ENCODE measurements at places on chromosomes 5 and 9.

GRCh38 chr5:1882337-1883119 lies at the start of gene IRX4:
Gene IRX4, minus strand, starts transcription at chr5:1882925. Its CDS starts 278 bp downstream, at chr5:1882647.
- DNase-seq = no peak

DNA sequence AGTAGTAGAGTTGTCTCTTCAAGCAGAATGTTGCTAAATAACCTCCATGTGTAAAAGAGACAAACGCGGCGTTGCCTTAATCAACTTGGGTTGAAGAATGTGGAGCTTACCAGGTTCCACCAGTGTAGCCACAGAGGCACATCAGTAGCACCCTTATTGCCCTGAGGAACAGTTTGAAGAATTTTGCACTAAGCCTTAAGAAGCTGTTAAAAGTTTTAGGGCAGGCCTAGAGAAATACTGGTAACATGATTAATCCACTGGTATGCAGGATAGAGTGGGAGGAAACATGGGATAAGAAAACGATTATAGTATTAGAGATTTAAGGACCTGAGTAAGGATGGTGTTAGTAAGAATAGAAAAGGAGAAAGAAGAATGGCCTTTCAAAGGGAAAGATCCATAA lies 100.6 kb downstream of the ZCCHC7 start:
- no peak for DNase-seq

- DNase-seq = no peak
Measured at GRCh38 chr5:51500-51823, 40.5 kb upstream of the PLEKHG4B start.

GRCh38 chr5:85170183-85170582 lies 785.5 kb upstream of the EDIL3 start:
- no peak for DNase-seq

DNA sequence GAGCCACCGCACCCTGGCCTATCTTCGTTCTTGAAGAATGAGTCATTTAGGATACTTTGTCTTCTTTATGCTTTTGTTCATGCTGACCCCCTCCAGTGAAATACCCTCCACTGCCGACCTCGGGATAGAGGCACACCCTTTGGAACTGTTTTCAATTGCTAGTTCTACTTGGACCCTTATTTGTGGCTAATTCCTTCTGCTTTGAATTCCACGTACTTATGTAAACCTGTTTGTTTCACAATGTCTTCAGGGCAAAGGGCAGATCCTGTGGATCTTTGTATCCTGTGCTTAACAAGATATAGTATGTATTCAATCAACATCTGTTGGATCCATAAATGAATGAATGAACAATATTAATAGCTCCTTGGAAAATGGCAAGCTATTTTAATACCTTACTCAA lies 19.6 kb upstream of the AOPEP start:
- no peak for DNase-seq

GRCh38 chr9:4277531-4277991 lies 22.3 kb downstream of the GLIS3 start:
- DNase-seq = no peak

GRCh38 chr9:110290001-110290400 lies 33.7 kb upstream of the TXN start:
- DNase-seq = no peak

GRCh38 chr9:129208207-129209032 lies 30.4 kb upstream of the IER5L start:
- DNase-seq = no peak

- DNase-seq = no peak
Measured at GRCh38 chr9:121398374-121398773, 28.3 kb upstream of the STOM start.

GRCh38 chr9:5851445-5851844 lies 18.5 kb upstream of the ERMP1 start:
- no peak for DNase-seq

- no peak for DNase-seq
Measured at GRCh38 chr9:16202221-16202620, 649.4 kb downstream of the CCDC171 start.

DNA sequence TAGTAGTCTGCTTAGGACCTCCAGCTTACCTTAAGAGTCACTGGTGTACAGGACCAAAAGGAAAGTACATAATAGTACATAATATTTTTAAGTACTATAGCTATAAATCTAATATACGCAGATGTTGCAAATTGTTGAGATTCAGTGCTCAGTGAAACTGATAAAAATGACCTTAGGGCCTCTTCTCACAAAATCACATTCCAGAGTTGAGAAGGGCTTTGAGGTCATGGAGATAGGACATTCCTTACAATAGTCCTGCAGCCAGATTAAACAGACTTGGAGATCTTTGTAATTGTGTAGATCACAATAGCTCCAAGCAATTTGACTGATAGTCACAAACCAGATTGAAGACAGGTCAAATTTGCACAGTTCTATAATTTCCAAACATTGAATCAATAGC lies 37.7 kb upstream of the PCSK1 start:
- DNase-seq = no peak

DNA sequence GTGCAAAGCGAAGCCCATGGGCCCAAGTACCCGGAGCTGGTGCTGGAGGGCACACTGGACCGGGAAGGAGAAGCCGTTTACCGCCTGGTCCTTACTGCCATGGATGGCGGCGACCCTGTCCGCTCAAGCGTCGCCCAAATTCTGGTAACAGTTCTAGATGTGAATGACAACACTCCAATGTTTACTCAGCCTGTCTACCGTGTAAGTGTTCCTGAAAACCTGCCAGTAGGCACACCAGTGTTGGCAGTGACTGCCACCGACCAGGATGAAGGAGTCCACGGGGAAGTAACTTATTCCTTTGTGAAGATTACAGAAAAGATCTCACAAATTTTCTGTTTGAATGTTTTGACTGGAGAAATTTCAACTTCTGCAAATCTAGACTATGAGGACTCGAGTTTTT lies 936 bp downstream of the PCDHGA6 start:
- no peak for DNase-seq

DNA sequence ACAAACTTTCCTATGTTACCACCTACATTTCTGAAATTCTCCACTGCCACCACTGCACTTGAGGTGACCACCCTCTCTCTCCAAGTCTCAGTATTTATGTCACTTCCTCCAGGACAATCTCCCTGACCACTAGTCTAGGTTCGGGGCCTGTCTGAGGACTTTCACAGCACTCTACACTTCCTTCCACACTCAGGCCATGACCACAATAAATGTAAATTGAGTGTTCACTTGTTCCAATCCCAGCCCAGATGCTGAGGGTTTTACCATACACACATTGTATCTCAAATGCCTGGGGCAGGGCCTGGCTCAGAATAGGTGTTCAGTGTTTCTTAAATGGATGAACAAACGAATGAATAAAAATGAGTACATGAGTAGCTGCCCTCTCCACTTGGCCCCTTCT lies 26.9 kb upstream of the CCNG1 start:
- DNase-seq = no peak

DNA sequence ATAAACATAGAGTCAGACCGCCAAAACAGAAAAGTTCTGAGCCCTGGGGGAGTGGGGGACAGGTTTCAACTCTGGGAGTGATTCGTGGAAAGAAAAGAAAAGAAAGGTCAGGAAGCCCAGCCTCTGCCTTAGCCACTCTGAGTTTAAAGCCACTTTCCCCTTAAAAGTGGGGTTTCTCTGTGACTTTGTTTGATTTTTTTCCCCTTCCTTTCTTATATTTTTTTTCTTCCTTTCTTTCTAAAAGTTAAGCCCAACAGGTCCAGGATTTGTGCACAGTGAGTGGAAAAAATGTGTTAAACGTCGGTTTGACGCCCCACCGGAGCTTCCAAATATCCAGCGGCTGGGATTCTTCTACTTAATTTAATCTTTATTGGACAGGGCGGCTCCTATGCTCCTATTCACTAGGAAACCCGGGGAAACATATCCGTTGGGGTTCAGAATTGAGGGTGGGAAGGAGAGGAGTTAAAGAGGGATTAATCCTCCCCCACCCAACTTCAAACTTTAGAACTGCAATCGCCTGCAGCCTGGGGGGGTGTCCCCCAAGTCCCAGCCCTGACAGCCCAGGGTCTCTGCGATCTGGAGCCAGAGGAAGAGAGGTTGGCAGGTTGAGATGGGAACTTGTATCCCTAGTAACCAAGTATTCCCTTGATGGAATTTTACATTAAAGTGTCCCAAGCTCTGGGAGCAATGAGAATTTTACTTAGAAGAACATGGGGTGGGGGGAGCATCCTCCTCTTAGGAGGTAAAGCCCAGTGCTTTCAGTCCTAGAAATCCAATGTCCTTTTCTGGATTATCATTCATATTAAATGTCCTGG lies 6.3 kb downstream of the NR2F1-AS1 start:
- DNase-seq = no peak

DNA sequence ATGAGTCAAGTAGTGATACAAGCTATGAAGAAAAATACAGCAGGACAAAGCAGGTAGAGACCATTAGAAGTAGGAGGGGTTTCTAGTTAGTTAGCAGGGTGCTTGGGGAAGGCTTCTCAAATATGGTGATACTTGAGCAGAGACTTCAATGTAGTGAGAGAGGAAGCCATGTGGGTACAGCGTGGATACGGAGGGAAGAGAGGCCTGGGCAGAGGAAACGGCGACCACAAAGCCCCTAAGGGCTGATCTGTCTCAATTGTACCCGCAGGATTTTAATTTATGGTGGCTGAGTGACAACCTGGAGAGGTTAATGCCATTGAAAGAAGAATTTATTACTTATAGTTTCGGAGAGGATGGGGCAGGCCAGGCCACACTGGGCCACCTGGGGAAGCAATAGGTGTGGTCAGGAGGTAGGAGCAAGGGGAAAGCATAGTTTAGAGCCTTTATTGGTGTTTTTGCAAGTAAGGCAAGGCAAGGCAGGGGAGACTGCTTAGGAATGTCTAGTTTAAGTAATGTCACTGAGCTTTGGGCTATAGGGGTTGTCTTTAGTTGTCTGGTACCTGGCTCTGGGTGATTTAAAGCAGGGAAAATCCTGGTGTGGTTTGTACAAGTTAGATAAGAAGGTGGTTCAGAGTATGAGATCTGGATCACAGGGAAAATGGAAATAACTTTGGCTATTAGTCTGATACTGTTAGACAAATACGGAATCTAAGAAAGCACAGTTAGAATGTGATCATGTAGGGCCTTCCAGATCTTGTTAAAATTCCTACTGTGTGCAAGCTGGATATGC lies 42.6 kb downstream of the GCNT4 start:
- DNase-seq = no peak

GRCh38 chr9:76987594-76988200 lies 31.8 kb upstream of the FOXB2 start:
- DNase-seq = no peak

DNA sequence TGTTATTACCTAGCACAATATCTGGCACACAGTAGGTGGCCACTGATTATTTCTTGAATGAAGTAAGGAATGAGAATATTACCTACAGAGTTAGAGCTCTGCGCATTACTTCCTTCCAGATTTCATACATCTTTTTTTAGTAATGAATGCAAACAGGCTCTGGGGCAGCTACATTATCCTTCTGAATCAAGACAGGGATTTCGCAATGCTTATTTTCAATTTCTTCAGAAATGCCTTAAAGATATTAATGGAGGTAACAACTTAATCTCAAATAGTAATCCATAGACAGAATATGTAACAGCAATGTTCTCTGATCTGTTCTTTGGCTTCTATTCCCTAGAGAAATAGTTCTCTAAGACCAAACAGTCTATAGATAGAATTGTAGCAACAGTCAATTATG lies 32.6 kb downstream of the CDKN2A start:
- no peak for DNase-seq

- DNase-seq = no peak
Measured at GRCh38 chr9:11632691-11633090, 1019.9 kb upstream of the PTPRD start.

DNA sequence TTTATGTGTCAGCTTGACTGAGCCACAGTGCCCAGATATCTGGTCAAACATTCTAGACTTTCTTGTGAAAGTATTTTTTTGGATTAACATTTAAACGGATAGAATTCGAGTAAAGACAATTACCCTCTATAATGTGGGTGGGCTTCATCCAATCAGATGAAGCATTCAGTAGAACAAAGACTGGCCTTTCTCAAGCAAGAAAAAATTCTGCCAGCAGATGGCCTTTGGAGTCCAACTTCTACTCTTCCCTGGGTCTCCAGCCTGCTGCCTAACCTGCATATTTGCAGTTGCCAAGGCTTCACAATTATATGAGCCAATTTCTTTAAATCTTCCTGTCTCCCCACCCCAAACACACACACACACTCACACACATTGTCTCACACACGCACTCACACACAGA lies 86.4 kb downstream of the MED10 start:
- DNase-seq = no peak

DNA sequence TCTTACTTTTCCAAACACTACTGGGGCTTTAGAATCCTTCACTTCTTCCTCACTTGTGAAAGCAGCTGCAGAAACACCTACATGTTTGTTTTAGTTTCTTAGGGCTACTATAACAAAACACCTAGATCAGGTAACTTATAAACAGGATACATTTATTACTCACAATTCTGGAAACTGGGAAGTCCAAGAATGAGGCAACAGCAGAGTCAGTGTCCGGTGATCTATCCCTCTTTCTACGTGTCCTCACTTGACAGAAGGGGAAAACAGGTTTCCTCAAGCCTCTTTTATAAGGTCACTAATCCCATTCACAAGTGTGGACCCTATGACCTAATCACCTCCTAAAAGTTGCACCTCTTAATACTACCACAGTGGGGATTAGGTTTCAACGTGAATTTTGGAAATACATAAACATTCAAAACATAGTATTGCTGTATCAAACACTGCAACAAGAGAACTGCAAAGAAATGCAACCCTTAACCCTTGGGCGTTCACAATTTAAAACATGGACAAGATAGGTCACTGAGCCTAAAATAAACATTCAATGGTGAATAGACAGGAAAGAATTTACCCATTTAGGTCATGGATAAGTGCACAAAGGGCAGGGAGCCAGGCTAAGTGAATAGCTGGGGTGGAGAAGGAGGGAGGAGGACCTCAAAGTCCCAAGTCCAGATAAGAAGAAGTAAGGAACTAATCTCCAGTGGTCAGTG lies 104.3 kb downstream of the PIK3R1 start:
- no peak for DNase-seq

DNA sequence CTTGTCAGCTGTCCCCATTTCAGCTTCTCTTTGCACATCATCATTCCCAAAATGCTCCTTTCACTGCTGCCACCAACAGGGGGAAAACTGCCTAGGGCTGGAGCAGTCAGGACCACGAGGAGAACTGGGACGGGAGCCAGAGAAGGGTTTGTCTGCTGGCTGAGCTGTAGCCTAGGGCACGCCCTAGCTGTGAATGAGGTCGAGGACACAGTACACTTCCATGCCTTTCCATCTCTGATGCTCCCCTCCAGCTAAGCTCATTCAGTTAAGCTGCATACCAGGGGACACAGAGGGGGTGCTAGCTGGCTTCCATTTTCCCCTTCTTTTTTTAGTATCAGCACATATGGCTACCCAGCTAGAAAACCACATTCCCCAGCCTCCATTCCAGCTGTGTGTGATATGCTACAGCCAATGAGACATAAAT lies 64.7 kb downstream of the STK10 start:
- DNase-seq = no peak

- DNase-seq = no peak
Measured at GRCh38 chr9:85547599-85547998, 194.2 kb downstream of the AGTPBP1 start.

Measured in esophagus squamous epithelium (tissue), 5 donors.